ENCODE measurements at places on chromosomes 1 and 21.

DNA sequence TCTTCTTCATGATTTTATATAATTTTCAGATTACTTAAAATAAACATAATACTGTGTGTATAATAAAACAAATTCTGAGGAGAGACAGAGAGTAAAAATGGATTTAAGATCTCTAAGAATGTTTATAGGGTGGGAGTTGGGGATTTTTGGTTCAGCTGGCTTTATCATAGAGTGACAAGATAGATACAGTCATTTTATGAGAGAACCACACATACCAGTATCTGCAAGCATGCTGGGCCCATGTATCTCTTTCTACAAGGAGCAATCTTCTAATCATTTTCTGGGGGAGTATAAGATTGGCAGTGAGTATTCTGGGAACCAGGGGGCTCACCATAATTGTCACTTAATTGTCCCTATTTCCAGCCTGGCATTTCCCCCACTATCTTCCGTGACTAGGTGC lies 64.3 kb upstream of the DUSP10 start:
- no peak for DNase-seq

DNA sequence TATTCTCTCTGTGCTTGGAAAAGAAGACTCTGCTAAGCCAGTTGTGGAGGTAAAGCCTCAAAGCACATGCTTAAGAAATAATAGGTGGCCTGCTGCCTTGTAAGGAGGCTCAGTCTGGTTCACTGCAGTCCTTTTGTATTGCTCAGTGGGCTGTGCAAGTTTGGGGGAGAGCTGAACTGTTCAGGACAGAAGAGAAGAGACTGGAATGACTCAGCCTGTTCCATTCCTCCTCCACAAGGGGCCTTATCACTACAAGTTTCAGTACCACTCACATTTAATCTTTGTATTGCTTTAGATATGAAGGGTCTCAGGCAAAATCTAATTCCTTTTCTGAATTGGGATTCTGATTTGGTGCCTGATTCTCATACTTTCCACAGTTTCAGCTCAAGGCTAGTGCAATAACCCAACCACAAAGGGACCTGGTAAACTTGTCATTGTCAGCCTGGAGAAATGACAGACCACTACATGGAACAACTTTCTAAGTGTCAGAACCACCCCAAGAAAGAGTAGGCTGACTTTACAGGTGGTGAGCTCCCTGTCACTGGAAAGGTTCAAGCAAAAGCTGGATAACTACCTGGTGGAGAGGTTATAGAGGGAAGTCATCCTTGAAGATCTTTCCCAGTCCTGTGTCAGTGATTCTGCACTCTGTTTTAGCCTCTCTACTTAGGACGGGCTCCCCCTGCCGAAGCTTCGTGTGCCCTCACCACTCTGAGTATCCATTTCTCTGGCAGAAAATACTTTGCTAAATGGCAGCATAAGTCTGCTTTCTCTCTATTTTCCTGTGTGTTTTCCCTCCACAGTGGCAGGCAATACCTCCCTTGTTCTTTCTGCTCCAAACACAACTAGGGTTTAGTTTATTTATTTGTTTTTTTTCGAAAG lies 162.9 kb upstream of the GJB5 start:
- DNase-seq, result no peak

DNA sequence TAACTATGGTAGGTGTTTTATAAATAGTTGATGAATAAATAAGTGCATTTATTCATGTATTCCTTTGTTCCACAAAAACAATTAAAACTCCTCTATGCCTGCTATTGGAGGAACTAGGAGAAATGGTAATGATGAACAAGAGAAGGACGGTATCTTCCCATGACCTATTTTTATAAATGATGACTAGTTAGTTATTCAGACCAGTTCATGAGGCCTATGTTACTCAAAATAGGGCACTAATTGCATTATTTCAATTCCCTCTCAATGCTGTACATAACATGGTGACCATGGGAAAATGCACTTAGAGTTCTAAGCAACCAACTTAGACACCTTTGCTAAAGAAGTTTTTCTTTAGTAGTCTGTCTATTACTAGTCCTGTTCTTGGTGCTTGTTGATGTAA lies 53.1 kb downstream of the XCL1 start:
- DNase-seq, result no peak

DNA sequence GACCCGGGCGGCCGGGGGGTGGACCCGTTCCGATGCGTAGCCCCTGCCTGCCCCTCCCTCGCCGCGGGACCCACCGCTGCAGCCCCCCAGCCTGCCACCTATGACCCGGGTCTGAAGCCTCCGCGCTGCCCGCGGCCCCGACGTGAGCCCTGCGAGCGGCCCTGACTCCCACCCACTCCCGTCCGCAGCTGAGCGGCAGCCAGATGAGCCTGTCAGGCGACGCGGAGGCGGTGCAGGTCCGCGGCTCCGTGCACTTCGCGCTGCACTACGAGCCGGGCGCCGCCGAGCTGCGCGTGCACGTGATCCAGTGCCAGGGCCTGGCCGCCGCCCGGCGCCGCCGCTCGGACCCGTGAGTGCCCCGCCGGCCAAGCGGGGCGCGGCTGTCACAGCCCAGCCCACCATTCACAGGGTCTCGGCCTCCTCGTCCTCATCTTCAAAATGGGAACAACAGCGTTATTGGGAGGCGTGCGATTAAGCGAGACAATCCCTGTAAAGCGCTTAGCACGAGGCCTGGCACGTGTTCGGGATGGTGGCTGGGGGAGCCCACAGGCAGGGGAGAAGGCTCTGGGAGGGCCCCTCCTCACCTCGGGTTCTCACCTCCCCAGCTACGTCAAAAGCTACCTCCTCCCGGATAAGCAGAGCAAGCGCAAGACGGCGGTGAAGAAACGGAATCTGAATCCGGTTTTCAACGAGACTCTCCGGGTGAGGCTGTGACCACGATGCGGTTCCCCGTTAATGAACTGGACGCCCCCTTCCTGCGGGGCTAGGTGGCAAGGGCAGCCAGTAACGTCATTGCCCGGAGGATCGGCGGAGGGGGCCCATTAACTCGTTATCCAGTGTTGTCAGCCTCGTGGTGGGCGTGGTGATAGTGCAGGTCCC lies 8.2 kb downstream of the SYTL1 start:
- DNase-seq, result no peak

DNA sequence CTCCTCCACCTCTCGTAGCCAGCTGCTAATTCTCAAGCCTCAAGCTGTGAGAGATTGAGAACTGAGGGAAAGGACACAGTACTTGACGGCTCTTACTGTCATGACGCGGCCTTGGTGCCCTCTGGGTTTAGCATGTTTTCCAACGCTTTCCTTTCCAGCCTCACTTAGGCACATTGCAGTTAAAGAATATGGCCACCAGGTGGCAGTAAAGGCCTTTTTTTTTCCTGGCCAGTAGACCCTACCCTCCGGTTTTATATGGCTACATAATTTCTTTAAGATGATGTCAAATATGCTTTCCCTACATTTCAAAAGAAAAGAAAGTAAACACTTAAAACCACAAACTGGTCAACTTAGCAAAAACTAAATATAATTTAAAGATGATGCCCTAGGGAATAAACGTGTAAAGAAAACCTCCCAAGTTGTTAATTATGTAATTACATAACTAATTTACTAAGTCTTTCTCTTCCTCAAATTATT lies 56.8 kb upstream of the PRDX6 start:
- DNase-seq, result no peak
